ENCODE measurements at places on chromosomes 6 and 20.

GRCh38 chr6:69555088-69555638 is 241.6 kb downstream of the LMBRD1 start:
- no peak overlapping the region for H3K4me3 ChIP-seq
- H3K27ac ChIP-seq = no peak overlapping the region
- no peak for DNase-seq
- no peaks in the 10 kb centered on the region for H3K27me3 ChIP-seq
- no peaks in the 10 kb centered on the region for H3K4me1 ChIP-seq

DNA sequence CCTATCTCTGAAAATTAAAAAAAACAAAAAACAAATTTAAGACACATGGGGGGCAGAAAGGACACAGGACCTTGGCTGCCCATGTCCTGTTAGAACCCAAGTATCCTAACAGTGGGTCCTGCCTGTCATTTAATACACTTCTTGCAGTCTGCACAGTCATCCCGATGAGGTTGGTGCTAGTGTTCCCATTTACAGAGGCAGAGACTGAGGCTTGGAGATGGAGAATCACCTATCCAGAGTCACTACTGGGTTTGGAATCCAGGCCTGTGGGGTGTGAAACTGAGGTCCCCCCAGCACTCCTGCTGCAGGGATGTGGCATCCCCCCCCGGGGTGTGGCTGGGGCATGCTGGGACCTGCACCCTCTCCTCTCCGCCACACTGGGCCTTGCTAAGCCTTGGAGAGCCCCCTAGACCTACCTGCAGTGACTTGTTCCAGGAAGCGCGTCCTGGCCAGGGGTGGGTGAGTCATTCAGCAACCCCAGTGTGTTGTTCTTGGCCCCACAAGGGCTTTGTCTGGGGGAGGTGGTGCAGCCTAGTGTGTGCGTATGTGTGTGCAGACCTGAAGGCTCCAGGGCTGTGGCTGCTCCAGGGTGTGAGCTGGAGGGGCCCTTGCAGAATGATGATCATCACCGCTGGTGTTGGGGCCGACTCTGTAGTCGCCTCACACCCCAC is 49.7 kb downstream of the BCAS4 start:
- no peak for DNase-seq
- H3K4me3 ChIP-seq = no peak overlapping the region
- H3K4me1 ChIP-seq = peaks cover 6% of the 10 kb centered on the region
- no peak overlapping the region for H3K27ac ChIP-seq
- no peaks in the 10 kb centered on the region for H3K27me3 ChIP-seq
- H3K36me3 ChIP-seq = peaks cover 5% of the 10 kb centered on the region

DNA sequence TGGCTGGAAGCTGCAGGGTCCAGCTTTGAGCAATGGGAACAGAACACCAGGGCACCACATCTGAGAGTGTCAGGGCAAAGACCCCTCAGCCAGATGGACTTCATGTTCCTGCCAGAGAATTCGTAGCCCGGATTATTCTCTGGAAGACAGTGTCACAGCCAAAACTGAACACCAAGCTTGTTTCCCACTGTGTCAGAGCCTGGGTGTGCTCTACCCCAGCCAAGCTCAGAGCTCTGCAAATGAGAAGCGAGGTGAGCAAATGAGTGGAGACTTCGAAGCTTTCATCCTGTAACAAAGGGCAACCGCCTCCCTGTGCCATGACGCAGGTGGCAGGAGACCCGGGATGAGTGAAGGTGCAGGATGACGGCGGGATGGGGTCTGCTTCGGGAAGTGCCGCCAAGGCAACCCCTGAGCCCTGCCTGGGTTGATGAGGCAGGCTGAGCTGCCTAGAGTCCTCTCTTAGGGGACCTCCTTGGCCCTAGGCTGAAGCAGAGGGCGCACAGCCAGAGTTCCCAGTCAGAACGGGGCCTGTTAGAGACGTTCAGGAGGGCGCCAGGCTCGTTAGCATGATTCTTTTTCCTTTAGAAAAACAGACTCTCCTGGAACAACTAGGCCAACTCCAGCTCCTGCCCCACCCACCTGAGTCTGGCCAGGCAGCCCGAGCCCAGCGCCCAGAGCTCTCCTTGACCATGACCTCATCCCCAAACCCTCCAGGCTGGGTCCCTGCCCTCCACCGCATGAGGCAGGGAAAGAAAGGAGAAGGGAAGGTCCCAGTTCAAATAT is 187.7 kb downstream of the SOD2 start:
- no peak overlapping the region for H3K27ac ChIP-seq
- no peaks in the 10 kb centered on the region for H3K27me3 ChIP-seq
- H3K4me3 ChIP-seq = no peak overlapping the region
- DNase-seq = no peak
- no peaks in the 10 kb centered on the region for H3K36me3 ChIP-seq

DNA sequence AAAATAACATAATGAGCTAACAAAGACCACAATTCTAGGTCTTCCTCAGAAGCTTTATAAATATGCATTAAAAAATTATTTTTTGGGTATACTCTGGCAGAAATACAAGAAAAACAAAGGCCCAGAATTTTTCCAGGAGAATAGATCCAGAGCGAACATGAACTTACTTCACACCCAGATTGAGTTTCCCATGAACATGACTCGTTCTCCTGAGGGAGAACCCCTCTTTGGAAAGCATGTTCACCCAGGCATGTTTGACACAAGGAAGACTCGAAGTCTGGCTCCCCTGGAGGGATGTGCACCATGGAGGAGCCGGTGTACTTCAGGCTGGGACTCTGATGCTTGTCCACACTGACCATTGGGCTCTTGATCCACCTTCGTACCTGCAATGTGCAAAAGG is 56.1 kb downstream of the SGK1 start:
- H3K27me3 ChIP-seq = no peaks in the 10 kb centered on the region
- no peak overlapping the region for H3K27ac ChIP-seq
- no peak overlapping the region for H3K4me3 ChIP-seq
- no peaks in the 10 kb centered on the region for H3K4me1 ChIP-seq
- DNase-seq = no peak
- no peaks in the 10 kb centered on the region for H3K36me3 ChIP-seq

DNA sequence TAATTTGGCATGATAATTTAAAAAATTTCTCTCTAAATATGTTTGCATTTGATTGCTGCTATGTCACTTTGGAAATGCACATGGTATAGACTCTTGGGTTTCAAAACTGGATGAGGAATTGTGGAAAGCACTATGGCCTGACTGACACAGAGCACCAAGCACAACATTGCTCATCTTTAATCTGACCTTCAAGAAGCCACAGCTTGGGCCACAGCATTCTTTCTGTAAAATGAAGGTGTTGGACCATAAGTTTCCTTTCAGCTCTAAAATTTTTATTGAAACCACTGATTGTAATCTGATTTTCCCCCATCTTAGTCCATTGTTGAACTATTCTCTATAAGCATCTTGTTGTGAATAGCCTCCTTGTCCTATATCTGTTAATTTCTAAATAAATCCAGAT is 41.0 kb downstream of the QKI start:
- no peak for DNase-seq
- no peak overlapping the region for H3K4me3 ChIP-seq
- no peak overlapping the region for H3K27ac ChIP-seq
- peaks cover 16% of the 10 kb centered on the region for H3K4me1 ChIP-seq

GRCh38 chr20:38008233-38008944 is 24.9 kb downstream of the TTI1 start:
- no peak for DNase-seq
- no peak overlapping the region for H3K4me3 ChIP-seq
- no peaks in the 10 kb centered on the region for H3K4me1 ChIP-seq
- peaks cover 48% of the 10 kb centered on the region for H3K36me3 ChIP-seq
- no peaks in the 10 kb centered on the region for H3K27me3 ChIP-seq

- H3K4me3 ChIP-seq = no peak overlapping the region
- peaks cover 7% of the 10 kb centered on the region for H3K4me1 ChIP-seq
- peak; percentile 14 for DNase-seq
Observed at GRCh38 chr20:37564388-37565133, 36.9 kb upstream of the BLCAP start.

GRCh38 chr20:12057778-12058177 is 140.1 kb downstream of the BTBD3 start:
- H3K27ac ChIP-seq = no peak overlapping the region
- no peak overlapping the region for H3K4me3 ChIP-seq
- H3K27me3 ChIP-seq = no peaks in the 10 kb centered on the region
- H3K36me3 ChIP-seq = no peaks in the 10 kb centered on the region
- no peaks in the 10 kb centered on the region for H3K4me1 ChIP-seq
- no peak for DNase-seq

- no peaks in the 10 kb centered on the region for H3K27me3 ChIP-seq
- peaks cover 2% of the 10 kb centered on the region for H3K36me3 ChIP-seq
- H3K4me3 ChIP-seq = peak overlapping the region; percentile 22
- H3K27ac ChIP-seq = peak overlapping the region; percentile 7
- peak; percentile 33 for DNase-seq
Observed at GRCh38 chr6:144659202-144660182, 374.4 kb downstream of the UTRN start.

GRCh38 chr6:38503032-38503773 is 136.5 kb downstream of the BTBD9 start:
- H3K27me3 ChIP-seq = no peaks in the 10 kb centered on the region
- no peaks in the 10 kb centered on the region for H3K4me1 ChIP-seq
- DNase-seq = no peak
- H3K27ac ChIP-seq = no peak overlapping the region

DNA sequence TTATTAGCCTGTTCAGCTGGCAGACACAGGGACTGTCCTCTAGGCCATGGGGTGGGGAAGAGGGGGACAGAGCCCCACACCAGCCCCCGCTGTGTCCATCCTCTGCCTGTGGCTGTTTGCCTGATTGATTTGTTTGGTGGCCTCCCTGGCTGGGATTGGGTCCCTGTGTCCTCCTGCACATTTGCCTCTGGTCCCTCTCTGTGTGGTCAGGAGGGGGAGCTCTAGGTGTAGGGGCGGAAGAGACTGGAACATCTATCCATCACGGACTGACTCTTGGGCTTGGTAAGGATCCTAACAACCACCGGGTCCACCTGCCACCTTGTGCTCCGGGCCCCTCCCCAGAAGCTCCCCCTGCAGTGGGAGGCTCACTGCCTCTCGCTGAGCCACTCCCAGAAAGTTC is 38.4 kb upstream of the CCDC167 start:
- DNase-seq = no peak
- H3K4me3 ChIP-seq = no peak overlapping the region
- peaks cover 23% of the 10 kb centered on the region for H3K4me1 ChIP-seq
- peaks cover 12% of the 10 kb centered on the region for H3K36me3 ChIP-seq

- H3K4me1 ChIP-seq = no peaks in the 10 kb centered on the region
- H3K36me3 ChIP-seq = no peaks in the 10 kb centered on the region
- no peak for DNase-seq
- H3K27ac ChIP-seq = no peak overlapping the region
Observed at GRCh38 chr6:56724455-56724854, 81.8 kb upstream of the DST start.

- no peaks in the 10 kb centered on the region for H3K27me3 ChIP-seq
- no peak overlapping the region for H3K27ac ChIP-seq
- H3K4me3 ChIP-seq = no peak overlapping the region
- H3K4me1 ChIP-seq = no peaks in the 10 kb centered on the region
- no peaks in the 10 kb centered on the region for H3K36me3 ChIP-seq
Observed at GRCh38 chr20:6683021-6683977, 84.2 kb upstream of the BMP2 start.

DNA sequence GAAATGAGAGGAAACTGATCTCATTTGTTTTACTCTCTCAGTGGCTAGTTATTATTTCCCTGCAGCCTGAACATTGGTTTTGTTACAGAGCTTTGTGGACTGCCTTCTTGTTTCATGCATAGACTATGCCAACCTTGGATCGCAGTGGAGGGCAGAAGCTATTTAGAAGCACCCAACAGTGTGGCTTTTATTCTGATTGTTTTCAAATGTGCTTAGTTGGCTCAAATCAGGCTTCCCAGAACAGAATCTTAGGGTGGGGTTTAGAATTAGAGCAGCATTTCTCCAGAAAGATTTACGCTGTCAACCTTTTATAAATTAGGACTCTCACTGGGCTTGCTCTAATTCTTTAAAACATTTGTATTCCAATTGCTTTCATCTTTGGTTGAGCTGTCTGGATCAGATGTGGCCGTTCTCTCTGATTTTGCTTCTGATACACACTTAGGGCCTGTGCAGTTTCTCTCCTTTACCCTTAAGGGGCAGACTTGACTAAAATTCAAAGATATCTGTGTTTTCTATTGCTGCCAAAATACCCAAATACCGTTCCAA is 210.3 kb downstream of the BCKDHB start:
- DNase-seq = no peak
- no peak overlapping the region for H3K4me3 ChIP-seq
- no peaks in the 10 kb centered on the region for H3K27me3 ChIP-seq
- H3K4me1 ChIP-seq = no peaks in the 10 kb centered on the region
- H3K36me3 ChIP-seq = no peaks in the 10 kb centered on the region

DNA sequence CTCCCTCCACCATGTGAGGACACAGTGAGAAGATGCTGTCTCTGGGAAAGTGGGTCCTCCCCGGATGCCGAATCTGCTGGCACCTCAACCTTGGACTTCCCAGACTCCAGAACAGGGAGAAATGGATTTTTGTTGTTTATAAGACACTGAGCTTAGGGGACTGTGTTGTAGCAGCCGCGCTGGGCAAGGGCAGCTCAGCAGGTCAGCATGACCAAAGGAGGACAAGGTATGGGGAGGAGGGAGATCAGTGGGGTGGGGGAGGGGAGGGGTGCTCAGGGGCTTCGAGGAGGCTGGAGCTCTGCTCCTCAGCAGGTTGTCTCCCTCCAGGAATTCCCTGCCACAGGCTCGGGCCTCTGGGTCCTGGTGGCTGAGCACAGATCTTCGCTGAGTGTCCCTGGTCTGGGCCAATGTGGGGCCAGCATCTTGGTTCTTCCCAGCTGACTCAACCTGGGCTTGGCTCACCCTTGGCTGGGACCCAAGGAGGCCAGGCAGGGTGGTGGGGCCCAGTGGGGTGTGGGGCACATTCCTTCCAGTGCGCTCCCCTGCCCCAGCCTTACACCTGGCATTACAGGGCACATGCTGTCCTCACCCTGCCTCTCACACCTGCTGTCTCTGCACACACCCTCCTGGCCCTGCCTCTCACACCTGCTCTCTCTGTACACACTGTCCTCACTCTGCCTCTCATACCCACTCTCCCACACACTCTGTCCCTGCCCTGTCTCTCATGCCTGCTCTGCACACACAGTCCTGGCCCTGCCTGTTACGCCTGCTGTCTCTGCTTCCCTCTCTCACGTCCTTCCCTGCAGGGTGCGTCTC is 107.3 kb downstream of the SYCP2 start:
- DNase-seq = no peak
- no peaks in the 10 kb centered on the region for H3K36me3 ChIP-seq
- H3K4me1 ChIP-seq = no peaks in the 10 kb centered on the region
- no peak overlapping the region for H3K4me3 ChIP-seq
- H3K27ac ChIP-seq = no peak overlapping the region
